HT1080 (cell line): ENCODE measurements at places on chromosomes 4 and X. TPM values are rescaled to one million over a fixed set of nuclear protein-coding genes. Genes with fewer than 3 reads are reported as not detected.

Gene P2RY8
- 1.1 and 1.3 TPM in 2 replicates for total RNA-seq

Gene TASL
- total RNA-seq, result not detected in 2 replicates

Gene HTRA3
- 0.16 and 0.20 TPM in 2 replicates for total RNA-seq

Gene ERCC6L
- 10.1 and 10.5 TPM in 2 replicates for total RNA-seq

Gene PHKA1
- 6.9 and 8.3 TPM in 2 replicates for total RNA-seq

Gene TXLNG
- 14.1 and 15.7 TPM in 2 replicates for total RNA-seq

Gene EGF
- total RNA-seq, result 2.0 and 3.5 TPM in 2 replicates
